Activated CD4-positive, CD25-positive, alpha-beta regulatory T cell treated with anti-CD3 and anti-CD28 coated beads, Interleukin-2, amount 50 U/mL, for 24 hours (primary cell): ENCODE measurements at places on chromosomes 16 and 17.

DNA sequence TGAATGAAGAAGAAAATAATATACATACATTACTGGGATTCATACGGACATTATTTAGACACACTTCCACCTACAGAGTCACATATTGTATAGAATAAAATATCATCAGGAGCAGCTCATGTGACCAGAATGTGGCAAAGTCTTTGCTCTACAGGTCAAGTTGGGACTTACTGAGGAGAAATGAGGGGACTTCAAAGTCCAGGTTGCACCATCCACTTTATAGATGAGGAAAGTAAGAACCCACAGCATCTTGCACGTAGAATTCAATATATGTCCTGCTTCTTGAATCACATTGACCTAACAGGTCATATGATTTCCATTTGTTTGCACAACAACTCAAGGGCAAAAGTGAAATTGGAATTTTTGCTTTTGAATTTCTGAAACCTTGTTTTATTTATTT, 524.3 kb downstream of the WWOX start:
- ATAC-seq = no peak

DNA sequence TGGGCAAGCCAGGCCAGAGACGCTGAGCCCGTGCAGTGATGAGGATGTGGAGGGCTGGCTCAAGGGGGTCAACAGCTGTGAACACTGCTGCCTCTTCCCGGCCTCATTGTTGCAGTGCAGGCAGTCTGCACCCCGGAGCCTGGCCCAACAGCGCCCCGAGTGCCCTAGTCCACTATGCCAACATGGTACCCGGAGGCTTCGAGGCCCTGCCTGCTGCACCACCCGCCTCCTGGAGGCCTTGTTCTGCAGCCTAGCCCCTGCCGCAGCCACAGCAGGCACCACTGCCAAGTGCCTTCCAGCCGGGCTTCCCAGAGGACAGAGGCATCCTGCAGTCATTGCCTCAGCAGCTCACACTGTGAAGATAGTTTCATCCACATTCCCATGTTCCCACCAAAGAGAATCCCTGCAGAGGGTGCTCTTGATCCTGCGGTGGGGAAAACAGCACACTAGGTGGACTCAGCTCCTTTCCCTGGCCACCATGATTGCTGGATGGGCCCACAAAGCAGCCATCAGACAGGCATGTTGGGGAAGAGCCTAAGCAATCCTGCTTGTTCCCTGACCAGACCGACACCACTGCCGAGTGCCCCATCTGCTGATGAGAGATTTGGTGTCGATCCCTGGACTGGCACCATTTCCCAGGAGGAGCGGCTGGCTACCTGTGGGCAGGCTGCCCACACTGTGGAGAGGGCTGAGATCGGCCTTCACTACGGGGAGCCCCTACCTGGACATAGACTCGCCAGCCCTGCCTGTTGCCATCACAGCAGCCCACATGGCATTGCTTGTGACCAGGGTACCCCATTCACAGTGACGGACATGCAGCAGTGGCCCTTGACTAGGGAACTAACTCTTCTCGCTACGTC, 44.9 kb downstream of the USP22 start:
- no peak for ATAC-seq

DNA sequence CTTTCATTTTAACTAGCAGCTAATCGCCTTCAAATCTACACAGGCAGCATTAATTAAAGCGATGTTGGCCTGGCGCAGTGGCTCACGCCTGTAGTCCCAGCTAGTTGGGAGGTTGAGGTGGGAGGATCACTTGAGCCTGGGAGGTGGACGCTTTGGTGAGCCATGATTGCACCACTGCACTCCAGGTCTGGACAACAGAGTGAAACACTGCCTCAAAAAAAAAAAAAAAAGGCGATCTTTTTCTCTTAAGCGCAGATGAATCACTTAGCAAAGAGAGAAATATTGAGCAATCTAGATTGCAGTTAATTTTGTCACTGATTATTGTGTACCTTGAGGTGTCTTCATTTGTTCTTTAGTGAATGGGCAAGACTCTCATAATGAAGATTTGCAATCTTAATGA, 12.4 kb downstream of the SNTB2 start:
- no peak for ATAC-seq

DNA sequence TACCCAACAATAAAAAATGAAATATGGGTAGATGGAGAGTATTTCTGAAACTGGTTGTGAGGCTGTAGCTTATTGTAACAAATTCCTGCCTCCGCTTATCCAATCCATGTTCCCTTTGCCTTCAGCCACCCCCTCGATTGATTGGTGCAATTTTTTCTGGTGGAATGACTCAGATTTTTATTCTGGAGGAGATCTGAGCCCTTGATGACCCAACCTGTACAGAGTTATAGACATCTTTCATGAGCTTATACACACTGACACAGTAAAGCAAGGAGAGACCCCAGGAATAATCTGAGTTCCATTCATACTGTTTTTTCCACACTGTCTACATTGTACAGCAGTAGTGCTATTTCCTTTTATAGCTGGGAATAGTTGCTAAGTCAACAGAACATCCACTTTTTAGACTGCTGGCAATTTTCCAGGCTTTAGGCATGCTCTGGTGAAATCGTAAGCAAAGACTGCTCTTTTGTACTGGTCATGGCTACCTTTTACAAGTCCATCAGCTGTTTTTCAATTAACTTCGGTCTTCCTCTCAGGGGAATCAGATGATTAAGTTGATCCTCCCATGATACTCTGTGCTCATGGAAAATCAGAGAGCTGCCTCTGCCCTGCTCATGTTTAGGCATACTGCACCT, 30.1 kb downstream of the CCL4 start:
- ATAC-seq = no peak

GRCh38 chr17:19508577-19508867, 25.1 kb upstream of the SLC47A1 start:
- ATAC-seq = no peak
